Stimulated activated CD8-positive, alpha-beta memory T cell treated with anti-CD3 and anti-CD28 coated beads, Interleukin-12 subunit alpha, Interleukin-12 subunit beta, amount 100 ng/mL, for 1 hour (primary cell): ENCODE measurements at places on chromosomes 16 and 17.

GRCh38 chr17:79988185-79988971 lies 47.3 kb downstream of the TBC1D16 start:
- no peak for DNase-seq

GRCh38 chr16:27224271-27224737 lies 21.0 kb downstream of the KDM8 start:
- DNase-seq = no peak

- DNase-seq = no peak
Observed at GRCh38 chr16:5639531-5639930, 541.9 kb upstream of the EEF2KMT start.

DNA sequence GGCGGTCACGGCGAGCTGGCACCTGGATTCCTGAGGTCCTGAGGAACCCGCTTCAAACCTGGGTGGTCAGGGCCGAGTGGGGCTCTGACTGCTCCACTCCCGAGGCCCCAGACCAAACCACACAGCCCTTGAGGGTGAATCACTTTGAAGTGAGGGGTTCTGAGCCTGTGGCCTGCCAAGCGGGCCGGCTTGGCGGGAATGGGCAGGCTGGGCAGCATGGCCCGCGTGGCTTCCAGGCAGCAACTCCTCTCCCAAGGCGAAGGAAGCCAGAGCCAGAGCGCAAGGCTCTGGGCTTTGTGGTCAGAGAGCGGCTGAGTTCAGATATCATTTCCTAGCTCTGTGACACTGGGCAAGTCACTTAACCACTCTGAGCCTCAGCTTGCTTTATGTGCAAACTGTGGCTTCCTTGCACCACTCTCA lies 42.7 kb downstream of the CMIP start:
- DNase-seq = no peak

- no peak for DNase-seq
Observed at GRCh38 chr17:82330322-82331239, 3.0 kb downstream of the SECTM1 start.

DNA sequence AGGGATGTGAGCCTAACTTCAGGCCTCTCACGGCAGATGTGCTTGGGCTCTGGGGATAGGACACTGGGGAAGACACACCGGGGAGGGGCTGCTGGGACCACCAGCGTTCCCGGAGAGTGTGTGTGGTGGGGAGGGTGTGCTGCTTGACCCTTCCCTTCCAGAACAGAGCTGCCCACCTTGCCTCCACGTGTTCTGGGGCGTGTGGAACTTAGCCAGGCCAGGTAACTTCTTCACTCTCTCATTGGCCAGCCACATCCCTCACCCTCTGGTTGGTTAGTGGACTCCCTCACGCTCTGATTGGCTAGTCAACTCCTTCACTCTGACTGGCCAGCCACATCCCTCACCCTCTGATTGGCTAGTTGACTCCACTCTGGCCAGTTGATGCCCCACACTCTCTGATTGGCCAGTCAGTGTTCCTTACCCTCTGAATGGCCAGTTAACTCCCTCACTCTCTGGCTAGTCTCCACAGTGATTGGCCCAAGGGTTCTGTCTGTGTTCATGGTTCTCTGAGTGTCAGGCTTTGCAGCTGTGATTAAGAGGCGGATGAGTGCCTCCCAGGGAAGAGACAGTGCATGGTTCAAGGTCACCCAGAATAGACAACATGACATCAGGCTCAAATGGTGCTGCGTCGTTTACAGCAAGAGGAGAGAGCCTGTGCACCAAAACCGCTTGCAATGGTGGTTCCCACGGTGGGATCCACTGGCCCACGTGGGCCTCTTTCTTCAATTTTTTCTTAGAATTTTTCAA lies 10.0 kb downstream of the TMEM235 start:
- no peak for DNase-seq

DNA sequence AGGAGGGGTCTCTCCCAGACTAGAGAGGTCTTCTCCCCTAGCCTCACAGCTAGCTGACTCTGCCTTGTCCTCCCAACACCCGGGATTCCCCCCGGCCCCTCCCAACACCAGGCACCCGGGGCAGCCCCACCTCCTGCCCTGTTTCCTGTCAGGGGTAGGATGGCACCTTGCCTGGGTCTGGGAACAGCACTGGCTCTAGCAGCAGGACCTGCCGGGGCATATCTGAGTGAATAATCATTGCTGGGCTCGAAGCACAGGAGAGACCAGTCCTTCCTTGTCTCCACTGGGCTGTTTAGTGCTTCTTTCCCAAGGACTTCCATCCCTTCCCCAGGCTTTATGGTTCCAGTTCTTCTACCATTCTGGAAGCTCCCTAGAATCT lies 25.7 kb downstream of the MINK1 start:
- DNase-seq = no peak

DNA sequence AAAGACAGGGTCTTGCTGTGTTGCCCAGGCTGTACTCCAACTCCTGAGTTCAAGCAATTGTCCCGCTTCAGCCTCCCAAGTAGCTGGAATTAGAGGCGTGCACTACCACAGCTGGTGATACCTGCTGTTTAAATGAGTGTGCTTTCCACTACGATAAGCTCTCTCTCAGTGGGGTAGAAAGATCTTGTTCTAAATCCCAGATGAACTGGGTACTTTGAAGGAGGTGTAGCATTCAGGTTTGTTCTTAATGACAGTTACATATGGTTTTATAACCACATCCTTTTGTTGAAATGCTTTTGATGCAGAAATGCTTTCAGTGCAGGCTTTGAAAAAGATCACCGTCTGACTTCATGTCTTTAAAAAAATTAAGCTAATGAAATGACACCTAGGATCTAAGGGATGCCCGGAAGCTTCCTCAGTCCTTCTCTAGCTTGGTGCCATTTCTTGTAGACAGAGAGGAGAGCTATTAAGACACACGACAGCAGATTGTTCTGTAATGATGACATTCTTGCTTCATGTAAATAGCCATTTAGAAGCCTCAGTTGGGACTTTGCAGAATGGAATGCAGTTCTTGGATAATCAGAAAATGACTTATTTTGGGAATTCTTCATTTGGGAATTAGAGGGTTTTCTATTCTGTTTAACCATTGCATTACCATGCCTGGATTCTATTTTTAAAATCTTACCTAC lies 19.5 kb downstream of the PMM2 start:
- DNase-seq = no peak

DNA sequence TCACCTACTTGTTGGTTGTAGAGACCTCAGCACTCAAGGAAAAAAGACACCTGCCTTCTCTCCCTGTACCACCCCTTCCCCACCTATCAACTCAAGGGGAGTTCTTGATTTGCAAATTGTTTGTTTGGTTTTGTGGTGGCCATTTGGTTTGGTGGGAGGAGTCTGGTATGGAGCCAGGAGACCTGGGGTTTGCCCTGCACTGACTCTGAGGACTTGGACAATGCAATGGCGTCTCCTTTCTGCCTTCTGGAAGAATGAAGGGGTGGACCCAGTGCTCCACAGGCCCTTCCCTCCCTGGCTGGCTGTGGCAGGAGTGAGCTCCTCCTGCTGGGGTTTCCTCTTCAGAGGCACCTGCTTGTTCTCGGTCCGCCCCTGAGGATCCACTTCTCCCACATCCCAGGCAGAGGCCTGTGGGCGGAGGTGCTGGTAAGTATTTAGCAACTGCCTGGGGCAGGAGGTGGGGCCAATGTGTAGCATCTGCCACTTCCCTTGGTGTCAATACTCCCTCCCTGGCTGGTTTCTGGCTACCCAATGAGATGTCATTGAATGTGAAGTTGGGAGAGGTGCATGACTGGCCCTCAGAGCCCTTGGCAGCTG lies 164.5 kb downstream of the NTN1 start:
- no peak for DNase-seq

DNA sequence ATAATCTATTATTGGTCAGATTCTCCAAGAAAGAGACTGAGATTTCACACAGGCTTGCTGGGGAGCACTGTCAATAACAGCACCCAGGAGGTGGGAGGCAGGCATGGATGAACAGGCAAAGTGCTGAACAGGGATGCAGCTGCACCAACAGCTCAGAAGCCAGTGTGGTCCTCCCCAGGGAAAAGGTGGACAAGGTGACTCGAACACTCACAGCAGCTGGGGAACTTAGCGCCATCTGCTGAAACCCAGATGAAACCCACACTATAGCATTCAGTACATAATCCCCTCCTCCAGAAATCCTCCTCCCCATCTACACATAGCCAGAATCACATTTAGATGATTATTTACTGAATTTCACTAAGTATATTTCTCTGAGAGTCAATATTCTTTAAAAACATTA lies 255.2 kb upstream of the WSB1 start:
- DNase-seq = no peak

DNA sequence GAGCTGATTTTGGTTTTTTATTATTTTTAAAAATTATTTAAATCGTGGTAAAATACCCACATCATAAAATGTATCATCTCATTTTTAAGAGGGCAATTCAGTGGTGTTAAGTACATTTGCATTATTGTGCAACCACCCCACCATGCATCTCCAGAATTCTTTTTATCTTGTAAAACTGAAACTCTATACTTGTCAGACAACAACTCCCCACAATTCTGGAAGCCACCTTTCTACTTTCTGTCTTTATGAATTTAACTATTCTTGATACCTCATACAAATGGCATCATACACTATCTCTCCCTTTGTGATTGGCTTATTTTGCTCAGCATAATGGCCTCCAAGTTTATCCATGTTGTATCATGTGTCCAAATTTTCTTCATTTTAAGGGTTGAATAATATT lies 97.9 kb downstream of the HS3ST3B1 start:
- no peak for DNase-seq

- no peak for DNase-seq
Observed at GRCh38 chr17:3890878-3891219, 2.0 kb downstream of the CAMKK1 start.

- DNase-seq = no peak
Observed at GRCh38 chr16:73615071-73615940, 567.4 kb upstream of the ZFHX3 start.

GRCh38 chr17:57352665-57353175 lies 96.4 kb downstream of the MSI2 start:
- DNase-seq = no peak

GRCh38 chr17:28961391-28961790 lies 10.1 kb upstream of the PHF12 start:
- DNase-seq = no peak

- no peak for DNase-seq
Observed at GRCh38 chr17:8044819-8045810, 6.3 kb downstream of the ALOX15B start.

DNA sequence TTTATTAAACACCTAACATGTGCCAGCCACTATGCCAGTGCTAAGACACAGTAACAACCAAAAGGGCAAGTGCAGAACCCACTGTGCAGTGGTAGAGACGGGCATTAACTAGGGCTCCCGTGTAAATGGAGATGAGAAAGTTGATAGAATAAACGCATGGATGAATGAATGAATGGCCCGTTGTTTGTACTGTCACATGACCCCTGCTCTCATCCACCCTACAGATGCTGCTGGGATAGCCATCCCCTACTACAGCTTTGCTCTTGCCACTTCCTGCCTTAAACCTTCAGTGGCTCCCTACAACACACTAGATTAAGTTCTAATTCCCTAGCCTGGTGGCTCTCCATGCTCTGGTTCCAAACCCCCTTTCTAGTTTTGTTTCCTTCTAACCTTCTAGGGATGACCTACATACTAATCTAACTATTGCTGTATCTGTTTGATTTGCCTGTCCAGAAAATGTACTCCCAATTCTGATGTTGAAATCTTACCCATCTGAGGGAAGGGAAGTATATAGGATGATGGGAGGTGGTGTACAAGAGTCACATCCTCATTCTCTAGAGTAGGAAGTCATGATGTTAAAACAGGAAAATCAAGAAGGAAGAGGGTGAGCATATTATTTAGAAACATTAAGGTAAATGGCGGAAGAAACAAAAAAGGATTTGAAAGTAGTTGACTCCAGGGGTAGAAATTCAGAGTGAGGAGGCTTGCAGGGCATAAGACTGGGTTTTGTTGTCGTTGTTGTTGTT lies 11.4 kb upstream of the TNRC6C start:
- DNase-seq = no peak

DNA sequence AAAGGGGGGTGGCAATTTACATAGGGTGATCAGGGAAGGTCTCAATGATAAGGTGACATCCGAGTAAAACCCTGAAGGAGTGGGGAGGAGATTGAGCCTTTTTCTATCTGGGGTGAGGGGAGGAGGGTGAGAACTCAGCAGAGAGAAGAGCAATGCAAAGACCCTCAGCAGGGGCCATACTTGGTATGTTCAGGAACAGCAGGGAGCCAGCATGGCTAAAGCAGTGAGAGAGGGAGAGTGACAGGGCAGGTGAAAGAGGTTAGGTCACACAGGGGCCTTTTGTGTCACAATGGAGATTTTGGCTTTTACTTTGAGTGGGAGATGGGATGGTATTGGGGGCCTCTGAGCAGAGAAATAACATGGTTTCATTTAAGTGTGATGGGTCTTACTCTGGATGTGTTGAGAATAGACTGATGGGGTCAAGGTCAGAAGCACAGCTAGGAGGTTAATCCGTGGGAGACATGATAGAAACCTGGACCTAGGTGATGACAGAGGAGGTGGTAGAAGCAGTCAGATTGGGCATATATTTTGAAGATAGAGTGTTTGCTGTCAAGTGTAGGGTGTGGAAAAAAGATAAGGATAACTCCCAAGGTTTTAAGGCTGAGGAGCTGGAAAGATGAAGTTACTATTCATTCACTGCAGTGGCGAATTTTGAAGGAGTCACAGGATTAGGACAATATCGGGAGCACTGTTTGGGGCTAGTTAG lies 6.2 kb downstream of the SP2 start:
- no peak for DNase-seq

DNA sequence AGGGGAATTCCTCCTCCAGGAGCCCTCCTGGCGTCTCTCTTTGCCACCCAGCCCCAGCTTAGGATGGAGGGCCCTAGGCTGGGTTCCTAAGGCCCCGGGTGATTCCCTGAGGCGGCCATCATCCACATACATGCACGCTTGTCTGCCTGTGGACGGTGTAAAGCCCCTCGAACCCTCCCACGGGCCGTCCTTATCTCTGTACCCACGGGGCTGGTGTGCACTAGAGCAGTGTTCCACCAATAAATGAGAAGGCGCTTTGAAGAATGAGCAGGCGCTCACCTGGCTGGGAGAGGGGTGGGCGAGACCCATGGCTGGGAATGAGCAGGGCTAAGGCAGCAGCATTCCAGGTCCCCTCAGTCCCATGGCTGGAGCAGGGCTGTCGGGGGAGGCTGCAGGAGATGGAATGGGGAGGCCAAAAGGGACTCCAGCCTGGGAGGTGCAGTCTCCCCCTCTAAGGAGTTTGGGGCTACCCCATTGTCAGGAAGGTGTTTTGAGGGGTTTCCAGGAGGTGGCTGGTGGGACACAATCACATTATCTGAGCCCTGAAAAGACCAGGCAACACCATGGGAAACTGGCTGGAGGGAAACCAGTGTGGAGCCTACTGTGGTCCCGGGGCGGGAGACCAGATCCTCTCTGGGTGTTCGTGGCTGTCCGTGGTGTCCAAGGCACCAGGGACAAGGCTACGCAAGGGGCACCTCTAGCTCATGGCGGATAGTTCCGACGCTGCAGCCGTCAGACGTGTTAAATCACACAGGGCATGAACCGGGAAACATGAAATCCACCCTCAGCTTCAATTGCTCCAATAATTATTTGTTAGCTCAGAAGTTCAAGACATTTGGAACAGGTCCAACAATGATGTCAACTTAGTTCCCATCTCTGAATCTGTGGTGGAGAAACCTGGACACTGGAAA lies 87.5 kb upstream of the DNAH17 start:
- DNase-seq = no peak
